MM.1S (cell line): ENCODE measurements at places on chromosomes 3 and 15.
A peak's percentile ranks its signal among the peaks of the same experiment; 100 is the strongest.

DNA sequence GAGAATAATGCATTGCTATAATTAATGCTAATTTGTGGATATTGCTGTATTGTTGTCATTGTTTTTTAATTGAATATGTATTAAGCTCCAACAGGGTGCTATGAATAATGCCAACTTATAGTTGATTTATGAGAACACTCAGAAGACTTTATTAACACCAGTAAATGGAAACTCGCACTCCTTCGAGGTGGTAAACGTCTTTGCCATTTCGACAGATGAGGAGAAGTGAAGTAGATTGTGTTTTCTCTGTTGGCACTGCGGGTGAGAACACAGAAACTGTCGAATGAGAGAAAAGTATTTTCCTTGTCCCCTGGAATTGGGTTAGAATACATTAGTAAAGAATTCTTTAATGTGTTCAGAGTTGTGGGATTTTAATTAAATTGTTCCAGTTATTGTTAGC, 354.5 kb downstream of the LPP start:
- H3K27ac ChIP-seq, result no peak overlapping the region
- no peaks in the 10 kb centered on the region for H3K36me3 ChIP-seq
- H3K27me3 ChIP-seq, result no peaks in the 10 kb centered on the region
- no peak for DNase-seq

GRCh38 chr3:46301122-46301835, 52.6 kb upstream of the CCR2 start:
- no peak overlapping the region for H3K4me3 ChIP-seq
- no peak for DNase-seq
- H3K27ac ChIP-seq, result peak overlapping the region; percentile 68; the same call in 1 of the 2 replicates
- H3K4me1 ChIP-seq, result peaks cover 88% of the 10 kb centered on the region
- H3K27me3 ChIP-seq, result no peaks in the 10 kb centered on the region
- no peaks in the 10 kb centered on the region for H3K36me3 ChIP-seq

GRCh38 chr3:98824256-98824655, 61.1 kb downstream of the ST3GAL6 start:
- no peaks in the 10 kb centered on the region for H3K27me3 ChIP-seq
- H3K4me1 ChIP-seq, result no peaks in the 10 kb centered on the region
- no peak for DNase-seq
- no peak overlapping the region for H3K4me3 ChIP-seq
- H3K36me3 ChIP-seq, result no peaks in the 10 kb centered on the region

DNA sequence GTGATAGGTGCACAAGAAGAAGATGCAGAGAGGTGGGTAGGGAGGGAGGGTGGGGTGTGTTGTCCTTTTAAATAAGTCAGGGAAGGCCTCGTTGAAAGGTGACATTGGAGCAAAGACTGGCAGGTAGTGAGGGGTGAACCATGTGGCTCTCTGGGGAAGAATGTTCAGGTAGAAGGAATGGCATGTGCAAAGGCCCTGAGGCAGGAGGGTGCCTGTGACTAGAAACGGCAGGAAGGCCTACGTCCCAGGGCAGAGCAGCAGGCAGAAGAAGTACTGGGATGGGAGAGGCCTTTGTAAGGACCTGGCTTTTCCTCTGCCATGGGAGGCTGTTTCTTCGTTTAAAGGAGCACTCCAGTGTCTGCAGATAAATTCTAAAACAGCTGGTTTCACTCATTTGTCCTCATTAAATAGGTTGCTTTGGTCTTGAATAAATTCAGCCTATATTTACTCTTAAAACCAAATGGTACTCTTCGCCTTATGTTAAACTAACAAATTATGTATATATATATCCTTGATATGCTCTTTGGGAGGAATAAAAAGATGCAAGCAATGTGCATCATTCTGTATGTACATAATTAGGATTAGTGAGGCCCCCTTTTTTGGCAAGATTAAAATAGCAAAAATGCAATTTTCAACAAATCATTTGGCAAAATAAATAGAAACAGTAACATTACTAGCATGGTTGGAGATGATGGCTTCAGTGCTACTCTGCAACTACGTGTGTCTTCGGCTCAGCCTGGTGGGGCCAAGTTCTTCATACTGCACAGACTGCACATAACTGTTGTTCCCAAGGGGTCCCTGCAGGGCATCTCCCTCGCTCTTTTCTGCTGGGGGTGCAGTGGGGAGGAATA, 151.4 kb downstream of the KLF13 start:
- no peak overlapping the region for H3K27ac ChIP-seq
- H3K36me3 ChIP-seq, result no peaks in the 10 kb centered on the region
- no peak for DNase-seq

DNA sequence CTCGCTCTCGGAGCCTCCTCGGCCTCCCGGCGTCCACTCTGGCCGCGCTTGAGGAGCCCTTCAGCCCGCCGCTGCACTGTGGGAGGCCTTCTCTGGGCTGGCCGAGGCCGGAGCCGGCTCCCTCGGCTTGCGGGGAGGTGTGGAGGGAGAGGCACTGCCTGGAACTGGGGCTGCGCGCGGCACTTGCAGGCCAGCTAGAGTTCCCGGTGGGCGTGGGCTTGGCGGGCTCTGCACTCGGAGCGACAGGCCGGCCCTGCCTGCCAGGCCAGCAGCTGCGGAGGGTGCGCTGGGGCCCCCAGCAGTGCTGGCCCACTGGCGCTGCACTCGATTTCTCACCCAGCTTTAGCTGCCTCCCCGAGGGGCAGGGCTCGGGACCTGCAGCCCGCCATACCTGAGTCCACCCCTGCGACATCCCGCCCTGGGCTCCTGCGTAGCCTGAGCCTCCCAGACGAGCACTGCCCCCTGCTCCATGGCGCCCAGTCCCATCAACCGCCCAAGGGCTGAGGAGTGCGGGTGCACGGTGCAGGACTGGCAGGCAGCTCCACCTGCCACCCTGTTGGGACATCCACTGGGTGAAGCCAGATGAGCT, 765.0 kb downstream of the IGSF11 start:
- H3K4me3 ChIP-seq, result no peak overlapping the region
- DNase-seq, result no peak
- no peaks in the 10 kb centered on the region for H3K4me1 ChIP-seq
- no peak overlapping the region for H3K27ac ChIP-seq

DNA sequence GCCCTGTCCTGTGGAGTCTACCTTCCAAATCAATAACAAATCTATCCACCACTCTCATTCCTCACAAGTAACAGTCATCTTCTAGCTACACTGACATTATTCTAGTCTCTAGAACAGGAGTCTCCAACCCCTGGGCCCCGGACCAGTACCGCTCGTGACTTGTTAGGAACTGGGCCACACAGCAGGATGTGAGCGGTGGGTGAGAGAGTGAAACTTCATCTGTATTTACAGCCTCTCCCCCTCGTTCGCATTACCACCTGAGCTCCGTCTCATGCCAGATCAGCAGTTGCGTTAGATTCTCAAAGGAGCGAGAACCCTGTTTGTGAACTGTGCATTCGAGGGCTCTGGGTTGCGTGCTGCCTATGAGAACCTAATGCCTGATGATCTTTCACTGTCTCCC, 31.9 kb downstream of the ROBO2 start:
- H3K4me3 ChIP-seq, result no peak overlapping the region
- H3K27ac ChIP-seq, result no peak overlapping the region
- no peaks in the 10 kb centered on the region for H3K27me3 ChIP-seq
- no peaks in the 10 kb centered on the region for H3K36me3 ChIP-seq
- DNase-seq, result no peak

GRCh38 chr3:97960993-97961766, 11.1 kb downstream of the RIOX2 start:
- no peak overlapping the region for H3K27ac ChIP-seq
- H3K4me3 ChIP-seq, result no peak overlapping the region
- peaks cover 4% of the 10 kb centered on the region; the same call in 1 of the 2 replicates for H3K36me3 ChIP-seq
- H3K27me3 ChIP-seq, result no peaks in the 10 kb centered on the region
- DNase-seq, result no peak

- H3K27me3 ChIP-seq, result 0 out of 2 replicates have a peak, but pooled peaks cover 2% of the 10 kb centered on the region
- 0 out of 2 replicates have a peak, but pooled peaks cover 2% of the 10 kb centered on the region for H3K4me1 ChIP-seq
- no peak overlapping the region for H3K4me3 ChIP-seq
- no peak overlapping the region for H3K27ac ChIP-seq
Observed at GRCh38 chr3:194577986-194578905, 55.0 kb downstream of the TMEM44 start.

- no peaks in the 10 kb centered on the region for H3K27me3 ChIP-seq
- no peak for DNase-seq
- H3K4me3 ChIP-seq, result no peak overlapping the region
Observed at GRCh38 chr3:178297740-178298139, 238.5 kb upstream of the KCNMB2 start.

DNA sequence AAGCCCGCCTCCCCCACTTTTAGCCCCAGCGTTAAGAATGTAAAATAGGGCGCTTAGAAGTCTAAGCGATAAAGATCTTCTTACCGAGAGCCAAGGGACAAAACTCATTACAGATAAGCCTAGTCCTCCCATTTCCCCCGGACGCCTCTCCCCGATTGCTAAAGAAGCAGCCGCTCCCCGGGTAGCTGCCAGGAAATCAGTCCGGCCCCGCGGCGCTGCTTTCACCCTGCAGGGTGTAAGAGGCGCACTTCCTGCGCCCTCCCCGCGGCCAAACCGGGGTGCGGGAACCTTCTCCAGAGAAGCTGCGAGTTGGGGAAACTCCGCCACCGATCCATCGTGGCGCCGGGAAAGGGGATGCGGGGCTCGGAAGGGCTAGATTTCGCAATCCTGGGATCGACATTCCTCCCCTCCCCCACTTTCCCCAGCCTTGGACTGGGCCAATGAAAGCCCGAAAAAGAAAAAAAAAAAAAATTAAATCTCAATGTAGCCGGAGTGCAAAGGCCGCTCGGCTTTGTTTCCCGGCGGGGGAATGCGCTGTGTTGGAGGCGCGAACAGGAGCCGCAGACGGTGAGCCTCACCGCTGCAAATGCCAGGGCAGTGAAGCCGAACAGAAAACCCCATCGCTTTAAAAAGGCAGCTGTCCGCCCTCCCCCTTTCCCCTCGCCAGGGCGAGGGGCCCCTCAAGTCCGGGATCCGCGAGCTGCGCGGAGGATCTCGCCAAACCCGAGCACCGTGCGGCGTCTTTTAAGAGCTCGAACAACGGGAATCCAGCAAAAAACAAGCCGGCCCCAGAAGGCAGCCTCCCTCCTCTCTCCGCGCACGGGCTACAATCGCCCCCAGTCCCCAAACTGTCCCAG, 626 bp upstream of the PTPRG start:
- DNase-seq, result peak; percentile 86
- H3K4me1 ChIP-seq, result no peaks in the 10 kb centered on the region
- H3K4me3 ChIP-seq, result peak overlapping the region; percentile 93

GRCh38 chr15:75059607-75060006, 36.2 kb downstream of the PPCDC start:
- DNase-seq, result no peak
- no peaks in the 10 kb centered on the region for H3K36me3 ChIP-seq
- peaks cover 31% of the 10 kb centered on the region for H3K4me1 ChIP-seq
- no peak overlapping the region for H3K4me3 ChIP-seq
- H3K27ac ChIP-seq, result no peak overlapping the region
